HFFc6 (cell line): ENCODE measurements at places on chromosomes 5 and 9. TPM values are rescaled to one million over a fixed set of nuclear protein-coding genes. Genes with fewer than 3 reads are reported as not detected.

Gene EPB41L4A
- total RNA-seq, result not detected in 3 replicates

Gene OR1Q1
- total RNA-seq, result not detected in 2 replicates

- H3K27ac ChIP-seq, result no peak overlapping the region
- no peak overlapping the region for H3K4me3 ChIP-seq
- no peaks in the 10 kb centered on the region; the same call in 1 of the 2 replicates for H3K27me3 ChIP-seq
These were observed 379.8 kb downstream of the TRIM36 start for GRCh38 chr5:114789773-114790402.

DNA sequence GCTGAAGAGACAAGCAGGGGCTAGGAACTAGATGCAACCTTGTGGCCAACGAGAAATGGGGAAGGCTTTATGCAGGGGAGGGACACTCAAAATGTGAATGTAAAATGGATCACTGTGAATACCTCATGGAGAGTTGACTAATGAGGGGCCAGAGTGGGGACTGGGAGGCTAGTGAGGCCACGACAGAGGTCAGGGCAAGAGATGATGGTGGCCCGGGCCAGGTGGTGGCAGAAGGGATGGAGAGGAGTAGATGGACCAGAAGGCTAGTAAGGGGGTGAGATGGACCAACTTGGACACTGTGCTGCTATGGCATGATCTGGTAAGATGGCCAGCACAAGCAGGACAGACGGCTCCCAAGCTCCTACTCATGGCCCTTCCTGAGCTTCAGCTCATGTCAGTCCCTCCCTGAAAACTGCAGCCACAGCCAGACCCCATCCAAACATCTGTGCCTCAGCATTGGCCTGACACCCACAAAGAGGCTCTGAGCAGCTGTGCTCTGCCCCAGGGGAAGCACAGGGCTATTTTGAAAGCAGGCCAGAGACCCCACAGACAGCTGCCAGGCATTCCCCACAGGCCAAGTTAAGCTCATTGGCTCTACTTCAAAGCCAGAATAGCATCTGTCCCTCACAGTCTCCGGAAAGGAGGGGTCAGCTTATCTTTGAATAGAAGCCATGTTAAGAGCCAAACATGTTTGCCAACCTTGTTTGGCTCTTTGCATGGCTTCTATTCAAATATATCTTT is 22.1 kb downstream of the P4HA2 start:
- H3K27me3 ChIP-seq, result no peaks in the 10 kb centered on the region
- H3K4me3 ChIP-seq, result no peak overlapping the region
- no peak for DNase-seq
- no peak overlapping the region for H3K27ac ChIP-seq

- H3K36me3 ChIP-seq, result peaks cover 11% of the 10 kb centered on the region; the same call in 1 of the 2 replicates
- no peak overlapping the region for H3K27ac ChIP-seq
- H3K4me3 ChIP-seq, result no peak overlapping the region
- DNase-seq, result no peak
These were observed 43.4 kb upstream of the STARD4 start for GRCh38 chr5:111555760-111556159.
